Head of caudate nucleus (tissue), 42 donors: ENCODE measurements at places on chromosomes 16 and 17.

GRCh38 chr16:9016824-9017223 is 53.1 kb upstream of the USP7 start:
- no peak for DNase-seq

DNA sequence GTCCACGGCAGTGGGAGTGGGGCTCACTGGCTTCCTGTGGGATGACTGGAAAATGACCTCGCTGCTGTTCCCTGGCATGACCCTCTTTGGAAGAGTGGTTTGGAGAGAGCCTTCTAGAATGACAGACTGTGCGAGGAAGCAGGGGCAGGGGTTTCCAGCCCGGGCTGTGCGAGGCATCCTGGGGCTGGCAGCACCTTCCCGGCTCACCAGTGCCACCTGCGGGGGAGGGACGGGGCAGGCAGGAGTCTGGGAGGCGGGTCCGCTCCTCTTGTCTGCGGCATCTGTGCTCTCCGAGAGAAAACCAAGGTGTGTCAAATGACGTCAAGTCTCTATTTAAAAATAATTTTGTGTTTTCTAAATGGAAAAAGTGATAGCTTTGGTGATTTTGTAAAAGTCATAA is 7.8 kb upstream of the RNF213 start:
- peak; percentile 28 for DNase-seq

GRCh38 chr17:46776298-46777005 is 42.0 kb downstream of the WNT3 start:
- no peak for DNase-seq

DNA sequence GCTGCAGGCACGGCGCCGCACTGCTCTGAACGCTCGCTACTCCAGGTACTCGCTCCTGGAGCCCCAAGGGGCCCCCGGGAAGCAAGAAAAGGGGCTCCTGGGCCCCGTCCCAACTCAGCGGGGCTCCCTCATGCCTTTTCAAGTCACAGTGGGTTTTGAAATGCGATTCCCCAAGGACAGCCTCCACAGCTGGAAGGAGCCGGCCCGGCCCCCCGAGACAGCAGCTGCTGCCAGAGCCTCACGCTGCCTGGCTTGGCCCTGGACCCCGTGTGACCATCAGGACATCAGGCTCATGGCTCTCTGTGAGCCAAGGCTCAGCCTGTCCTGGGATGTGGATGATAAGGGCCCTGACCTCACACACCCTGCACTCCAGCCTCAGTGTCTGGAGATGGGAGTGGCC is 80.6 kb downstream of the LMF1 start:
- no peak for DNase-seq
